Uterus (tissue), 4 donors: ENCODE measurements at places on chromosomes 2 and 18. TPM values are rescaled to one million over a fixed set of nuclear protein-coding genes. Genes with fewer than 3 reads are reported as not detected.

CHAC2 gene
- total RNA-seq: 0.51 TPM

- no peak for DNase-seq
These were observed 178.9 kb downstream of the GFPT1 start for GRCh38 chr2:69208023-69208595.

- DNase-seq: no peak
These were observed 16.3 kb downstream of the MARCHF7 start for GRCh38 chr2:159728629-159729028.

- no peak for DNase-seq
These were observed 48.5 kb upstream of the MCFD2 start for GRCh38 chr2:46963941-46964673.
